NCI-H1092 treated with DMSO at 0.1 percent for 48 hours (cell line): ENCODE measurements at places on chromosomes 5 and 9.

- no peak for DNase-seq
Measured at GRCh38 chr9:16964228-16964627, 93.8 kb upstream of the BNC2 start.

- DNase-seq, result no peak
Measured at GRCh38 chr5:150066901-150067396, 19.4 kb downstream of the CSF1R start.

DNA sequence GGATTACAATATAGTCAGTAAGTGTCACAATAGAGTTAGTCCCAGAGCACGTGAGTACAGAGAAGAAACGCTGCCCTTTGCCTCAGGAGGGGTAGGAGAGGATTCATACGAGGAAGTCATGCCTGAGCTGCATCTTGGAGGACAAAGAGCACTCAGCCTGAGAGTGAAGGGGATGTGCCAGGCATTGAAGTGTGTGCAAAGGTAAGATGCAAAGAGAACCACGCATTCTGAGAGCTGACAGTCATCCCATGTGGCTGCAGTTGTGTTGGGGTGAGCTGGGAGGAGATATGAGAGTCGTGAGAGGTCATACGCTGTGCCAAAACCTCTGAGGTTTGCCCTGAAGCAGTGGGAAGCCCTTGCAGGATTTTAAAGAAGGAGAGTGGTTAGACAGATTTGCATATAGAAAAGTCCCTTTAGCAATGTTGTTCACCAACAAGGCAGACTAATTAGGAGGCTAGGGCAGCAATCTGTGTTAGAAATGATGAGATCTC lies 97.5 kb downstream of the PIP5K1B start:
- DNase-seq, result no peak

DNA sequence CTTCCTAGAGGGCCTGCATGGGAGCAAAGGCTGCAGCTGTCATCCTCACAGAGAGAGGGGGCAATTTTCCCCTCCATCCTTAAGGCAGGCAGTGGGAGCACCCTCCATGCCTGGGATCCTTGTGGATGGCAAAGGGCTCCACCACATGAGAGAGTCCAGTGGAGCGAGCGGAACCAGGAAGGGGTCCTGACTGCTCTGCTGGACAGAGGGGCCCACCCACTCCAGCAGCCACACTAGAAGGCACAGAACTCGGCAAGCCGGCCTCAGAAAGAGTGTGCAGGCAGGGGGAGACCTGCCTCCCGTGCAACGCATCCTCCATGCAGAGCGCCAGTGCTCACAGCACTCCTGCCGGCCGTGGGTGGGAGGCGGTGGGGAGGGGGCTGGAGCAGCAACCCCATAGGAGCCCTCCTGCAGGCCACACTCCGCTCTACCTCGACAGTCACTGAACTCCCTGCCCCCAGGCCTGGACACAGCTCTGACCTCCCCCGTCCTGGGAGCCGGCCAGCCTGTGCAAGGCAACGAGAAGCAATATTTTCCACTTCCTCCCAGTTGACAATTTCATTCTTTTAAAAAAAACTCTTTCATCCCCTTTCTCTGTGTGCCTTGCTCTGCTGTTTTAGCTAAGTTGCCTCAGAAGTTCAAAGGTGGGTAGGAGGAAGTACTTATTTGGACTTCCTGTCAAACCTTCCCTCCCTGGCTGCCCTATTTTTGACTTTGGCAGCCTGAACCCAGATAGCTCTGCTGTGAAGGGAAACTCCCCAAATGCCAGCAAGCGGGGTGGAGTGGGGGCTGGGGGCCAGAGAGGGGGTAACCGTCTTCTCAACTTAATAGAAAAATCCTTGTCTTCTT lies 5.3 kb upstream of the LCP2 start:
- DNase-seq, result no peak

DNA sequence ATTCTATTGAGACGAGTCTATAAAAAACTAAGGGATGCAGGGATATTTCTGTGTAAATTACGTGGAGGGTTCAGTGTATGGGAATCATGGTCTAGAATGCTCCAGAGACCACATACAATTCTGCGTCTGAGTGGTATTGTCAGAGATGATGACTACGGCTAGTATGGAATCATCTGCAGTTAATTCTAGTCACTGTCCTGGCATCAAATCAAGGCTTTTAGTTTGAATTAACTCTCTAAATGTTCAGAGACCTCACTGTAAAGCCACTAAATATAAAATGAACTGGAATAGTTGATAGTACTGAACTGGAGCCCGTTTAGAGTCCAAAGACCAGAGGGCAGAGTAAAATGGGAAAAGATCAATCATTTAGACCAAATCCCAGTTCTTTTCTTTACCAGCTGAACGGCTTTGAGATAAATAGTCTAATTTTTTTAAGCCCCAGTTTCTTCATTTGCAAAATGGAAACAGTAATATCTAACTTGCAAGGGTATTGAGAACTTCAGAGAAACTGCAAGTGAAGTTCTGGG lies 599.8 kb downstream of the EBF1 start:
- DNase-seq, result no peak

GRCh38 chr5:110053824-110054223 lies 364.1 kb downstream of the MAN2A1 start:
- no peak for DNase-seq

GRCh38 chr9:112439171-112439570 lies 47.5 kb upstream of the KIAA1958 start:
- DNase-seq, result peak; percentile 47

GRCh38 chr5:176618783-176619182 lies 8.8 kb upstream of the GPRIN1 start:
- no peak for DNase-seq

GRCh38 chr5:82833277-82833676 lies 243.9 kb downstream of the TMEM167A start:
- DNase-seq, result no peak

- no peak for DNase-seq
Measured at GRCh38 chr5:8289779-8290178, 420.8 kb downstream of the MTRR start.

GRCh38 chr9:14097215-14097614 lies 216.7 kb downstream of the NFIB start:
- no peak for DNase-seq

DNA sequence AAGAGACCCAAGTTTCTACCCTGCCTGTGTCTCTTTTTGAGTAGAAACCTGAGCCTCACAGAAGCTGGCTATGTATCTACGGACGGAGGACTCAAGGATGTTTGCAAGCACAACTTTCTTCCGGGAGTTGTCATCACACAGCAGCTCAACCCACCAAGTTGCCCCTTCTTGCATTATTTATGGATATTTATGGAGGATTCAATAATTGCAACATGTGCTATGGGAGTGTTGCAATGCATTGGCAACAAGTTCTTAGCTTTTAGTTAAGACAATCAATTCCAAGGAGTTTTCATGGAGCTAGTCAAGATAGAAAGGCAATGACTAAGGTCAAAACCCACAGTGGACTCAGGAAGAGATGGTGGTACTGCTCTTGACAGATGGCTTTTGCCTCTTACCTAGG lies 336.9 kb downstream of the ENC1 start:
- no peak for DNase-seq

GRCh38 chr5:4740156-4740555 lies 400.0 kb upstream of the ADAMTS16 start:
- no peak for DNase-seq

DNA sequence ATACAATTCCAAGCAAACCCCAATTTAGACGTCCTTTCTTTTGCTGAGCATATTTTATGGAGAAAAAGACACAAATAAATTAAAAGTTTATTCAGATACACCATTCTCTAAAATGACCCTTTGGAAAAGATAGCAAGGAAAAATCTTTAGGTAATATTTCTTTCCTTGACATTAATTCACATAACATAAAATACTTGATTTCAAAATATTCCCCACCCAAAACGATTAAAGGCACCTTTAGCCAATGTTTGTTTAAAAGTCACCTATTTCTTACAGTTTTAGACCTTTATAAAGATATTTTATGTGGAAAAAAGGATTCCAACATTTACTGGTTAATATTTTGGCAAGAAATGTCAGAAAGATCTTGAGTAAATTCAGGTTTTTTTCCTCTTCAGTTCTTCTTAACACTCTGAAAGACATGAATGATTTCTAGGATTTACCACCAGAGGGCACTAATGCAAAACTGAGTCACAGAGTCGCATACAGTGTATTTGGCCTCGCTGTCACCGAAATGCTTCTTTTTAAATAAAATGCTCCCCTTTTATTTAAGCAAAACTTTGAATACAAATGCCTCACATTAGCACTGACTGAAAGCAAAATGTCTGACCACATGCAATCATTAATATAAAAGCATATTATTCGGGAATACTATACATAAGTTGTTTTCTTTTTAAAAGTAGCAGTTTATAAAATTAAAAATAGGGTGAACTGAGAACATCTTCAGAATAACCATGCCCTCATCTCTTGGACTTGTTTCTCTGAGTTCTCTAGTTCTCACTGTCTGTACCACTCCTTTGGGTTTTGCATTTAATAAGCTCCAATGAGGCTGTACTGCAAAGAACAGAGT lies 122.5 kb downstream of the SLC1A3 start:
- peak; percentile 37 for DNase-seq

DNA sequence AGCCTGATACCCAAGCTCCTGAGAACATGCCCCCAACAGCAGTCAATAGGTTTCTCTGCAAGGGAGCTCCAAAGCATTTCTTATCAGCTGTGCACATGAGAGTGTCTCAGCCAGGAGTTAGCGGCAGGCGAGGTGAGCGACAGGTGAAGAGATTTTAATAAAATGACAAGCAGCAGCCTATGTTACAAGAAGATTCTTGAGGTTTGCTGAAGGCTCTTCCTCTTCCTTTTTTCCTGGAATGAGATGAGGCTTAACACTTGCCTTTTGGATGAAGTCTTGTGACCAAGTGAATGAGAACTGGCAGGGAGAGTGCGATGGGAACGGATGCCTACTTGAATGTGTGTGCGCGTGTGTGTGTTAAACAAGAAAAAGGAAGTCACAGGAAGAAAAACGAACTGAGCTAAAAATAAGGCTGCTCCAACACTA lies 76.1 kb downstream of the SHB start:
- DNase-seq, result no peak

- DNase-seq, result no peak
Measured at GRCh38 chr5:175752826-175753535, 95.1 kb downstream of the HRH2 start.

DNA sequence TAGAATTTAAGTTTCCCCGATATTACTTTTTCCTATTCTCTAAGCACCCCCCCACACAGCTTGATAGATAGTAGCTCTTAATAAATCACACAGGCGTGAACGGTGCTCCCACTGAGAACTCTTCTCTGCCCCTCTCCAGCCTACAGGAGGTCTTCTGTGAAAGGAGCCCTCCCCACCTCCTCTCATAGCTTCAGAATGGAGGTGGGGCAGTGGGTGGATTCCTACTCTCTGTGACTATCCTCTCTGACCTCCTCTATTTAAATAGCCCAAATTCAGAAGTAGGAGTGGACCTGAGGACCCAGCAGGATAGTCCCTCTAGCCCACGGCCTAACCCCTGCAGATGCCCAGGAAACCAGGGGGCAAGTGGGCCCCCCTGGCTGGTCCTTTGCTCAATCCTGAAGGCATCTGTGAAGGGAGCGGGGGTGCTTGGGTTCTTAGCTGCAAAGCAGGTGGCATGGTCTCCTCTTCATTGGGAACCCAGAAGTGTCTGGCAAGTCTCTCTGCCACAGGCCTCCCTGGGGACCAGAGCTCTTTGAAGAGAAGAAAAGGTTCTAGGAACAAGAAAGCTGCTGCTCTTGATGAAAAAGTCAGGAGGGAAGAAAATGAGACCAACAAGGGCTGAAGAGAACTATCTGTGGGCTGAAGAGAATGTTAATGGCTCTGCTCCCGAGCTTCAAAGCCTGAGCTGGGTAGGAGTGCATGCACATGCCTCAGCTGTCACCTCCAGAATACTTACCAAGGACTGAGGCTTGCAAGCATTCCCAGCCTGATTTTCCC lies 21.1 kb upstream of the HSPA9 start:
- no peak for DNase-seq

DNA sequence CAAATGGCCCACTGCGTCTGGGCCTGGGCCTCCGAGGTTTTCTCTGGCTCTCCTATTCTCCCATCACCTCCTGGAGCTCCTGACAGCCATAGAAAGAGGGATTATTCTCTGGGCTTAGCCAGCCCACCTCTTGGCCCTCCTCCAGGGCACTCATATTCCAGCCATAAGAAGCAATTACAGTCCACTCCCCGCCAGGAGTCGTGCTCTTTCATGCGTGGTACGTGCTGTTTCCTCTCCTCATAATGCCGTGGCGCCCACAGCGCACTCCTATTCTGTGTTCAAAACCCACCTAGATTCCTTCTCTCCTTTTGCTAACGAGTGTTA lies 240.8 kb upstream of the ZNF462 start:
- peak; percentile 99 for DNase-seq

DNA sequence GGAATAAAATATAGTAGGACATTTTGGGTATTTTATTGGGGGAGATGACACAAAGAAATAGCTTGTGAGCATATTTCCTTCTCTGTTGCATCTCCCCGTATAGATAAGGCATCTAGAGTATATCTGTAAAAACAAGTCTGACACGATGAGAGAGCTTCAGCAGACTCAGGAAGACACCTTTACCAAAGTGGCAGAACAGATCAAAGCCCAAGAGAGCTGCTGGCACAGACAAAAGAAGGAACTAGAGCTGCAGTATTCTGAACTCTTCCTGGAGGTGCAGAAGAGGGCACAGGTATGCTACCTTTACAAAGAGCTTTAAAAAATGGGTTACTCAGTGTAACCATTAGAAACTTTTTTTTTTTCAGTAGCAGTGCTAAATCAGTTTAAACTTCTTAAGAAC lies 176.7 kb downstream of the CCDC171 start:
- DNase-seq, result no peak

DNA sequence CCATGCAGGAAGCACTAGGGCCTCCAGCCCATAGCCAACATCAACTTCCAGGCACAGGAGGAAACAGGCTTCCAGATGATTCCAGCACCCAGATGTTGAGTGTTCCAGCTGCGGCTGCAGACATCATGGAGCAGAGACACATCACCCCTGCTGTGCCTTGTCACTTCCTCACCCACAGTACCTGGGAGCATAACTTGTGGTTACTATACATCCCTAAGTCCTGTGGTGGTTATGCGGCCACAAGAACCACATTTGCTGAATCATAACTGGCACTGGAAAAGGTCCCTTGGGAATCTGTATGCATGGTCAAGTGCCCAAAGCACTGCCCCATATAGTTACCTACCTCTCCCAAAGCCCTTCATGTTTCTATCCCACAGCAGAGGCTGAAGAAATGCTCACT lies 56.6 kb downstream of the WHRN start:
- no peak for DNase-seq

DNA sequence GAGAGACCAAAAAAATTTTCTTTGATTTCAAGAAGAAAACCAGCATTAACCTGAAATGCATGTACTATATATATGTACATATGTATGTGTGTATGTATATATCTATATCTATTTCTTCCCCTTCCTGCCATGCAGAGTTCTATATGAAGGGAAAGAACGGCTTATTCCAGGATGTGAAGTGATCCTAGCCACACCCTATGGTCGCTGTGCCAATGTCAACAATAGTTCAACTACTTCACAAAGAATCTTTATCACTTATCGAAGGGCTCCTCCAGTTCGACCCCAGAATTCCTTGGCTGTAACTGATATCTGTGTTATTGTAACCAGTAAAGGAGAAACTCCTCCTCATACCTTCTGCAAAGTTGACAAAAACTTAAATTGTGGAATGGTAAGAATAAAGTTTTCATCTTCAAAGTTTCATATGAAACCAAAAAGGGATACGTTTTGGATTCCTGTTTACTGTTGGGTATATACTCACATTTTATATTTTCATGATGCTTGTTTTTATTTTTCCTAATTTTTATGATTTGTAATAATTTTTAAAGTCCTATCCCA lies 56.2 kb downstream of the DENND4C start:
- DNase-seq, result no peak

- DNase-seq, result no peak
Measured at GRCh38 chr9:111016426-111017045, 21.7 kb downstream of the LPAR1 start.

- no peak for DNase-seq
Measured at GRCh38 chr5:53733853-53734252, 173.4 kb downstream of the NDUFS4 start.
